NCI-H460 (cell line): ENCODE measurements at places on chromosomes 4 and X. TPM values are rescaled to one million over a fixed set of nuclear protein-coding genes. Genes with fewer than 3 reads are reported as not detected.

The ARHGEF9 gene
- 12.2 and 13.8 TPM in 2 replicates for total RNA-seq

The TBC1D9 gene
- total RNA-seq = 7.0 and 7.5 TPM in 2 replicates

The ART3 gene
- total RNA-seq = not detected in 2 replicates

The DRD5 gene
- total RNA-seq = not detected in 2 replicates

The VAMP7 gene
- total RNA-seq = 74.9 and 78.3 TPM in 2 replicates

The STATH gene
- not detected in 2 replicates for total RNA-seq

The TCEAL6 gene
- total RNA-seq = not detected in 2 replicates

The THAP9 gene
- total RNA-seq = 6.0 and 8.9 TPM in 2 replicates

The NUDT10 gene
- total RNA-seq = 0.50 and 0.81 TPM in 2 replicates

The AFF2 gene
- total RNA-seq = not detected in 2 replicates

The ZNF275 gene
- total RNA-seq = 9.0 and 10.1 TPM in 2 replicates

The CXorf58 gene
- total RNA-seq = 0.05 and 0.14 TPM in 2 replicates

The DCAF4L1 gene
- total RNA-seq = 0.40 and 0.50 TPM in 2 replicates

The FAM149A gene
- 0.46 and 1.2 TPM in 2 replicates for total RNA-seq

The GRIA3 gene
- not detected in 2 replicates for total RNA-seq

The SUV39H1 gene
- total RNA-seq = 9.0 and 9.5 TPM in 2 replicates

The NHSL2 gene
- 0.05 and 0.17 TPM in 2 replicates for total RNA-seq

The MAGEA1 gene
- total RNA-seq = 64.2 and 68.8 TPM in 2 replicates

The GLUD2 gene
- total RNA-seq = 0.26 and 0.35 TPM in 2 replicates

The PABPC1L2A gene
- not detected in 2 replicates for total RNA-seq
